ENCODE measurements at places on chromosomes 6 and 20.

GRCh38 chr6:105492706-105493673 lies 90.1 kb upstream of the PREP start:
- DNase-seq, result peak; percentile 77

DNA sequence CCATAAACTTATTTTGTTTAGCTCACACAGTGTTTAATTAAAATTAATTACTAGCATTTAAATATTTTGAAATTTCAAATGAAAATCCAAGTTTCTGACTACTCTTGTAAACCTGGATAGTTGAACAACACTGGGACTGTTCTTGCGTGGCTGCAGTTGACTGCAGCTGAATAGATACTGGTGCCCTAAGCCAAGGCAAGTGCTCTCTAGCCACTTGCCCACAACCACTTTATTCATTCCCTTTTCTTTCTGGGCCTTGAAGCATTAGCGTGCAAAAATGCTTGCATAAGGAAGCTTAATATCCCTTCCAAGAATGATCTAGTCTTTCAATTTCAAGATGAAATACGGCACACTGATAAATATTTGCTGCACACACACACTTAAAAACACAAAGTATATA lies 676.0 kb upstream of the MARCKS start:
- DNase-seq, result no peak

DNA sequence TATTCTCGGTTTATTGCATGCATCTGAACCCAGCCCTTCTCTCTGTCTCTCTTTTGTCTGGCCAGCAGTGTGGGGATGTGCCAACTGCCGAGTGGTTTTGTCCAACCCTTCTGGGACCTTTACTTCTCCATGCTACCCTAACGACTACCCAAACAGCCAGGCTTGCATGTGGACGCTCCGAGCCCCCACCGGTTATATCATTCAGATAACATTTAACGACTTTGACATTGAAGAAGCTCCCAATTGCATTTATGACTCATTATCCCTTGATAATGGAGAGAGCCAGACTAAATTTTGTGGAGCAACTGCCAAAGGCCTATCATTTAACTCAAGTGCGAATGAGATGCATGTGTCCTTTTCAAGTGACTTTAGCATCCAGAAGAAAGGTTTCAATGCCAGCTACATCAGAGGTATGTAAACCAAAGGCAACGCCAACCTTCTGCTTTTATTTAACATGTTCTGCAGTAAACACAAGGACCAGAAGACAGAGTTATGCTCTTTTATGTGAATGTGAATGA lies 65.8 kb downstream of the ADGRG6 start:
- no peak for DNase-seq

GRCh38 chr6:37967651-37968050 lies 148.1 kb downstream of the ZFAND3 start:
- DNase-seq, result no peak

- DNase-seq, result no peak
Observed at GRCh38 chr6:165219629-165220028, 89.8 kb downstream of the C6orf118 start.

GRCh38 chr6:42740725-42741124 lies 5.2 kb downstream of the TBCC start:
- DNase-seq, result no peak

- DNase-seq, result no peak
Observed at GRCh38 chr6:84066536-84066935, 33.0 kb downstream of the MRAP2 start.

DNA sequence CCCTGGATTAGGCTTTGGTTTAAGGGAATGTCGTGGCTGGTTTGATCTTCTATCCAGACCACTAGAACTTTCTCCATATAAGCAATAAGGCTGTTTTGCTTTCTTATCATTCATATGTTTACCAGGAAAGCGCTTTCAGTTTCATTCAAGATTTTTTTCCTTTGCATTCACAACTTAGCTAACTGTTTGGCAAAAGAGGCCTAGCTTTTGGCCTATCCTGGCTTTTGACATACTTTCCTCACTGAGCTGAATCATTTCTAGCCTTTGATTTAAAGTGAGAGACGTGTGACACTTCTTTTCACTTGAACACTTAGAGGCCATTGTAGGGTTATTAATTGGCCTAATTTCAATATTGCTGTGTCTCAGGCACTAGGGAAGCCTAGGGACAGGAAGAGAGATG lies 1.7 kb upstream of the FAM50B start:
- DNase-seq, result no peak

GRCh38 chr20:12963416-12963815 lies 45.4 kb upstream of the SPTLC3 start:
- DNase-seq, result no peak

DNA sequence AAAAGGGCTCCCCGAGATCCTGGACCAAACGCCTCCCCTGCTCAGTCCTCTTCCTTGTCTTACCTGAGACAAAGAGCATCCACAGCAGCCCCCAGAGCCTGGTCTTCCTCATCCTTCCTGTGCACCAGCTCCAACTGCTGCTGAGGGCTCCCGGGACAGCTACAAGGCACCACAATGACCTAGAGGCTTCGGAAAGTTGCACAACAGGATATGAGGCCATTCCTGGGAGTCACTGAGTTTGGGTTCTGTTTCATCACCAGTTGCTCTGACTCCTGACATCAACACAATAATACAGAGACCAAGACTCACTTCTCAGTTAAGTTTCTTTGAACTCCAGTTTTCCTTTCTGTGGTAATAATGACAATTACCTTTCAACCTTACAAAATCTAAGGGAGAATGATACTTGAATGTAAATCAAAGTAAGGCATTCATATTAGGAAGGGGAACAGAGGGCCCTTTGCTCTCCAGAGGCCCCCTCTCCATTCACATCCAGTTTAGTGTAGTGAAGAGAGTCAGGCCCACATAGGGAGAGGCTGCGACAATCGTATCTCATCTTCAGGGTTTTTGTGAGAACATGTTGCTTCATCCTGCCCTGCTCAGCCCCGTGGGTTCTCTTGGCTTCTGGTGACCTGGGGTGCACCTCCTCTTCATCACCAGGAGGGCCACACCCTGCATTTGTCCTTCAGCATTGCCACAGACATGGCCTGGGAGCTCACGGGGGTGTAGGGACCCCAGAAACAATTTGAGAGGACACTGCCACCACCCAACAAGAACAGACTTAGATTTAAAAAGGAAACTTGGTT lies at the start of gene TREM1:
TREM1 (minus strand) TSS at position 139 of the 803 bp plus-strand sequence; CDS start at position 112, 27 bp downstream.
- no peak for DNase-seq

GRCh38 chr6:109038837-109039398 lies 55.7 kb downstream of the SESN1 start:
- no peak for DNase-seq

DNA sequence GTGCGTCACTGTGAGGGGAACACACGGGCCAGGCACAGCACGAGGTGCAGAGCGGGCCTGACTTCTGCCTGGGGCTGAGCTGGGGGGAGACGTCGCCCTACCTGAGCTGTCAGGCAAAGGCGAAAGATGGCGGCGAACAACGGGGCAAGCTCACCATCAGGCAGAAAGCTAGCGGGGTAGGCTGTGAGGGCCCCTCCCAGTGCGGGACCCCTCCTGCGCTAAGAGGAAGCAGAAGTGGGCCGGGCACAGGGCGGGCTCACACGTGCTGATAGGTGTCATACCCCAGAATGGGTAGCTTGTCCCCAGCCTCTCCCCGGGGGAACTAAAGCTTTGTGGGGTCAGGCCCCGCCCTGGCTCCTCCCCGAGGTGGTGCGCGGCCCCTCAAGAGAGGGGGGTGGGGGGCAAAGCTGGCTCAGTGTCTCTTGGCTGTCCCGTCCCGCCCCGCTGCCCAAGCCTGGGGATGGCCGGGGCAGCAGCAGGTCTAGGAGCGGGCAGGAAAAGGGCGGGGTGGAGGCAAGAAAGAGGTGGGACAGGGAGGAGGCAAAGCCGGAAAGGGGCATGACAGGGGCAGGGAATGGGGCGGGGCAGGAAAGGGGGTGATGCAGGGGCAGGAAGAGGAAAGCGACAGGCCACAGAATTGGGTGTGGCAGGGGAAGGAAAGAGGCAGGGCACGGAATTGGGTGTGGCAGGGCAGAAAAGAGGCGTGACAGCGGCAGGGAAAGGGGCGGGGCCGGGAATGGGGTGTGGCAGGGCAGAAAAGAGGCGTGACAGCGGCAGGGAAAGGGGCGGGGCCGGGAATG lies 14.7 kb downstream of the UCKL1 start:
- DNase-seq, result peak; percentile 89

DNA sequence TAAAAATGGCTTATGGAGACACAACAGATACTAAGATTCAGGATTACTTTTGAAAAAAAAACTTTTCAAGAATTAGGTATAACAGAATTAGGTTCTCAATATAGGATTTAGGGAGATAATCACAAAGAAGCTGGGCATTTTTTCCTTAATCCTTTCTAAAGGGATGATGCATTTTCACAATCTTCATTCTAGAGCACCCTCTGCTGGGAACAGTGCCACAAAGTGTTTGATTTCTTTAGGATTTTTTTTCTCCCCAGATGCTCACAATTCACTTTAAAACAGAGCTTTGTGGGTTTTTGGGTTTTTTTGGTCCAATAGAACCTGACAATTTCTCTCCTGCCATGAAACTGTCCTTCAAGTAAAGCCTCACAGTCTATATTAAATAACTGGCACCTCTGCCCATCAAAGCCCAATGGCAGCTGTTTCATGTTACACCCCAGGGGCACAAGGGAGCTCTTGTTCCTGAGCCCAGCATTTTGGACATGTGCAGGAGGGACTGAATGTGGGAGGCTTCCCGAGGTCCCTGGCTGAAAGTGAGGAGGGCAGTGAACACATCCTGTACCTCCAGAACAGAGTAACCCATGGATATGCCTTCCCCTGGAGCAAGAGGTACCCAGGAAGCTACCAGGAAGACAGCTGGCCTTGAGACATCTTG lies 39.7 kb downstream of the PREP start:
- DNase-seq, result peak; percentile 23

- no peak for DNase-seq
Observed at GRCh38 chr6:107699254-107699653, 124.9 kb downstream of the SCML4 start.

DNA sequence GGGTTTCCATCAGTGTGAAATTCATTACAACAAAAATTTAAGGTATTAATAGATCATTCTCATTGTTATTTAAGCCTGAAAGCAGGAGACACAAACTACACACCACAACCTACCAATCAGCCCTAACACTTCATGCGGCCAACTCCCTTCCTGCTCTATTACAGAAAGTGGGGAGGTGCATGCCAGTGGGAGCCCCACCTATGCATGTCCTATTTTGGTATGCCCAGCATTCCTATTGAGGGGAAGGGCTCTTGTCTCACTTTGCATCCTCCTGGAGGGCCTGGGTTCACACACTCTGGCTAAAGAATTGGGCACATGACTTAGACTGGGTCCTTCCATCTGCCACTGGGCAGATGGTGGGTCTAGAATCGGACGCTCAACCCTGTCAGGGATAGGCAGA lies 450.0 kb downstream of the PTPRT start:
- DNase-seq, result no peak

DNA sequence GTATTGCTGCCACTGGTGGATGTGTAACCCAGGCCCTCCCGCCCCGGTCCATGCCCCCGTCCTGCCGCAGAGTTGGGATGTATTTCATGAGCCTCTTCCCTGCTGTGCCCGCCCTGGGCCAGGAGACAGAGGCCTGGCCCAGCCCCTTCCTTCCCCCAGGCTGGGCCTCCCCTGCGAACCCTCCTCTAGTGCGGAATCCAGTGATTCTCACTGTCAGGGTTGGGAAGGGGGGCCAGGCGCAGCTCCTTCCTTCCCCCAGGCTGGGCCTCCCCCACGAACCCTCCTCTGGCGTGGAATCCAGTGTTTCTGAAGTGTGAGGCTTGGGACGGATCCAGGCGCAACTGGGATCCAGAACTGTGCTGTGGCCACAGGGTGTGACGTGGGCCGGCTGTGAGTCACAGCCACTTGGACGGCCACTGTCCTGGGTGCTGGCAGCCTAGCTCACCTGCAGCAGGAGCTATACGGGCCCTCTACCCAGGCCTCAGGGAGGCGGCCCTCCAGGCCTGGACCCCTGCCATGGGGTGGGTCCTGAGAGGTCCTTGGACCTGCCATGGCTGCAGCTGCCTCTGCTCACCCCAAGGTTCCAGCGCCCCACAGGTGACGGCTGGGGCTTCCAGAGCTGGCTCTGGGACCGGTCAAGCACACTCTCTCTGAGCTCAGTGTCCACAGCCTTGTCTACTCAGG lies 28.3 kb downstream of the COL20A1 start:
- DNase-seq, result no peak

- peak; percentile 18 for DNase-seq
Observed at GRCh38 chr6:107866606-107867301, 42.6 kb upstream of the SCML4 start.

GRCh38 chr20:52614051-52614863 lies 357.9 kb upstream of the TSHZ2 start:
- DNase-seq, result no peak

GRCh38 chr6:33073431-33073871 lies at the start of gene HLA-DPA1:
HLA-DPA1 (minus strand) TSS chr6:33073649.
- DNase-seq, result no peak

GRCh38 chr20:62736407-62737071 lies 27.9 kb downstream of the NTSR1 start:
- no peak for DNase-seq

- DNase-seq, result peak; percentile 67
Observed at GRCh38 chr6:124962639-124963415, 590 bp downstream of the RNF217 start.

DNA sequence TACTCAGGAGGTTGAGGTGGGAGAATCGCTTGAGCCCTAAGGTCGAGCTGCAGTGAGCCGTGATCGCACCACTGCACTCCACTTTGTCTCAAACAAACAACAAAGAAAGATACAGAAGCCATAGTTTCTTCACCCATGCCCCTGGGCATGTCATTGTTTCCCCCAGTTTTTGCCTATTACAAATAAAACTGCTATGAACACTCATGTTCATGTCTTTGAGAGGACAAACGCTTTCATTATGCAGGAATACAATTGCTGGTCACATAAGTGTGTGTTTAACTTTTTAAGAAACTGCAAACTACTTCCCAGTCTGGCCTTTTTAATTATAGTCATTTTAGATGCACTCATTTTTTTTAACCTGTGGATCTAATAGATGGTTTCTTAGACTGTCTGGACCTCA lies 12.2 kb upstream of the TTPAL start:
- DNase-seq, result no peak

DNA sequence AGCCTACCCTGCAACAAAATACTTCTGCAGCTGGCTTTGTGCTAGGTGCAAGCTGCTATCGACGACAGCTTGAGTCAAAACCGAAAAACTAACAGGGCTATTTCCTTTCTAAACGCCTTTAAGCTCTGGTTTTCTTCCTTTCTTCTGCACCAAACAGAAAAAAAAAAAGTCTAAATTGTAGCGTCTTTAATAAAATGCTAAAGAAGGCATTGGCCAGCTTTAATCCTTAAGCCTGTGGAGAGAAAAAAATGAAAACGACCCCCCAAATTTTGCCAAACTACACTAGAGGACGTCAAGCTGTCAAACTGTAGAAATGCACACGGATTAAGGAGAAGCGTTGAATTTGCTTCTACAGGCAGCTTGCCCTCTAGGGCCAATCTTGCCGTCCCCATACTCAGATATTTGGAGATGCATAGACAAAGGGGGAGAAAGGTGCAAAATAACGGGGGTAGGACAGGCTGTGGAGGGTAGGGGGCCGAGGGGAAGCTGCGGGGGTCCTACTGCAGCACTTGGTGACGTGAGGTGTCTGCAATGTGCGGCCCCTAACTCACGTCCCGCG lies 1.4 kb upstream of the NRN1 start:
- no peak for DNase-seq

All from Caki2 (cell line).